ENCODE measurements at places on chromosomes 4 and X.

DNA sequence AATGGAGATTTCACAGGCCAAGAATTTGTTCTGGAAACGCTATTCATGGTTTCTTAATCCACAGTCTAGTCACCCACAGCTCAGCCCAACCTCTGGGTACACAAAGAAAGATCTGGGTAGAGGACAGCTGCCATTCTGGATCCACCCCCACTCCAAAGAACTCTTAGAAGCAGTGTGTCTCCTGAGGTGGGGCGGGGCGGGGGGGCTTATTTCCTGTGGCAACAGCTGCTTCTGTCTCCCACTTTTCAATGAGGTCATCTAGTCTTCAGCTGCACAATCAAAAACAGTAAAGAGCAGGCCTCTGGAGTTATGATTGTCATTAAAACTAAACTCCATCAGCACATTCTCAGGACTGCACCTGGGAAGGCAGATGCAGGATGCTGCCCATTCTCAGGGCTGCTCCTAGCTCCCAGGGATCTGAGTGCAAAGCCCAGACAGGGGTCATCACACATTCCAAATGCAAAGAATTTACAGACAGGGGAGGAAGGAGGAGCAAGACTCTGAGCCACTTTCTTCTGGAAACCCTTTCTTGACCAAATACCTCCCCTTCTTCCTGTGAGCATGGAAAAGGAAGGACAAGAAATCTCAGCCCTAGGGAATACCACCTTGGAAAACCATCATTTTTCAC lies 207.3 kb downstream of the HS6ST2 start:
- peak; percentile 30 for DNase-seq

GRCh38 chr4:126548890-126549289 lies 1083.9 kb upstream of the INTU start:
- DNase-seq, result no peak

DNA sequence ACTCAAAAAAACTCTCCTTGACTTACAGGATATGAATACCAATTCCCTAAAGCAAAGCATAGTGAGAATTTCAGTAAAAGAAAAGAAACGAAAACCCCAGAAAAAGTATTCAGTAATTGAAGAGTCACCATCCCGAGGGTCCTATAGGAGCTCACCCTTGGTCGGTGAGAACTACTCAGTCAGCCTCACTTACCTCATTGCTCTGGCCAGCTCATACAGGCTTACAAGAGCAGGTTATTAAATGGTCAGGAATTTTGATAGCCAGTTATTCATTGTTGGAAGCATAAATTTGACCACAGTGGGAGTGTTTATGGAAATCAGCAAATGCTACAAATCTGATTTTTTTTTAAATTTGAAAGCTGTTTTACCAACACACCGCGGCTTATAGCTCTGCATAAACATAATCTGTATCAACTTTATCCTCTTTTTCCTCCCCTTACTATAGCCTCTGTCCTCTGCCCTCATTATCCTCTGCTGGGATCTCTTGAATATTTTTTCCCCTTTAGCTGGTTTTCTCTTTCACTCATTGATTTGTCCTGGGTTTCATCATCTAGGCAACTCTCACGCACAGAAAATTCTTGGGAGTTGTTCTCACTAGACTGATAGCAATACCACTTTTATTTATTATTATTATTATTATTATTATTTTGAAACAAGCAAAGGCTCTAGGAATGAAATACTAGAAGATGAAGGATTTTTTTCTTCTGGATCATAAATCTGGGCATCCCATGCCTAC lies 11.0 kb upstream of the CXCL2 start:
- DNase-seq, result no peak

GRCh38 chr4:7103607-7104365 lies 35.9 kb upstream of the GRPEL1 start:
- peak; percentile 35 for DNase-seq

DNA sequence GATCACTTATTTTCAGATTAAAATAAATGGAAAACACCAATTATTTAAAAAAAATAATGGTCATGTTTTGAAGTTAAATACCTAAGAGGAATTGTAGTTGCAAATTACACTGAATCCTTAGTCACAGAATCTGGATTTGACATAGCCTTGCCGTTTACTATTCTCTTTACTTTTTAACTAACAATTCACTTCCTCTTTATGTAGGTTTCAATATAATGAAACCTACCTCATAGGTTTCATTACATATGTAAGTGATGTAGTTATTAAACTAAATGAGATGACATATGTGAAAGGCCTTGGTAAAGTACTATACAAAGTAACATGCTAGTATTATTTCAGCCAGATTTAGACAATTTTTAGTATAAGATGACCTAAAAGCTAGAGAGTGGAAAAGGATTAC lies 6.5 kb downstream of the SPP1 start:
- no peak for DNase-seq

DNA sequence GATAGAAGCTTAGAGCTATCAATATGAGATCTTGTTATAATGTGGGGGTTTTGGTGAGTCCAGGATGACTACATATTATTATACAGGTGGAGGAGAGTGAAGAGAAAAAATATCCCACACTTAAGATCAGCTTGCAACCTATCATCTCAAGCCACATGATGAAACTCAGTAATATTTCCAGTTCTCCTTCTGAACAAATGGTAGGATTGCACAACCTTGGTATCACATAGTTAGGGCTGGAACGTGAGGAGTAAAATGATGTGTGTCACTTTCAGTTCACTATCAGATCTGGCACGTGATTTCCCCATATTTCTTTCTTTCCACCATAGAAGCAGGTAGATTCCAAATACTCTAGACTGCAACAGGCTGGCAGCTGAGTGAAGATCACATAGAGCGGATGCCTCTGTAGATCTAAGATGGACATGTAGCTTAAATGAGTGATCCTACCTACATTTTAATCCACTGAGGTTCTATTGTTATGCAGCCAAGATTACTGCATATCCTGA lies 150.6 kb upstream of the ANKRD50 start:
- no peak for DNase-seq

- no peak for DNase-seq
Observed at GRCh38 chrX:136666088-136666487, 18.1 kb downstream of the CD40LG start.

GRCh38 chr4:51885363-51885762 lies 42.4 kb downstream of the DCUN1D4 start:
- DNase-seq, result peak; percentile 26

GRCh38 chr4:31045151-31045550 lies 325.0 kb downstream of the PCDH7 start:
- no peak for DNase-seq

GRCh38 chr4:109908731-109909130 lies 4.0 kb upstream of the EGF start:
- no peak for DNase-seq

GRCh38 chr4:89008166-89008565 lies 48.8 kb downstream of the FAM13A start:
- DNase-seq, result peak; percentile 84

- DNase-seq, result peak; percentile 54
Observed at GRCh38 chr4:70651864-70652506, 14.3 kb downstream of the JCHAIN start.

DNA sequence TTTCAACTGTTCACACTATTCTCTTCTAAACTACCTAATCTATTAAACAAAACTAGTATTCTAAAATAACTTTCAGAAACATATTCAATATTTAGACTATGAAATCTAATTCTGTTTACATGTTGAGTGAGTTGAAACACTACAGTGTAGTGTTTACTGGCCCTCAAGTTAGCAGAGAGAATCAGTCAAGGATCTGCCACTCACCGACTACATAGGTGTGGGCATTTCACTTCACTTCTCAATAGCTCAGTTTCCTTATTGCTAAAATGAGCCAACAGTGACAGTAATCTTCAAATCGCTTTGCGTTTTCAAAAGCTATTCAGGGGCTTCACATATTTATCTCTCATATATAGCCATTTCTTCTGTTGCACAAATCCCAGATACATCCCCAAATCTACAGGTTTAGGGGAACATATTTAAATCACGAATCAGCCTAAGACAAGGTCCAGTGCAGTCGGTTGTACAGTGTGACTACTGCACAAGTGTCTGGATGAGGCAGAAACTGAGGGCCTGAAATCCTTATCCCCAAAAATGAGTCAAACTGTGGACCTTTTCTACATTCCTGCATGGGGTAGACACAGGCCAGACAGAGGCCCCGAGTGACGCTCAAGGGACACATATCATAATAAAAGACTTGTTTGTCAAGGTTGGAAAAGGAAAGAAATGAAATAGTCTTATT lies 129.8 kb downstream of the PPP3CA start:
- no peak for DNase-seq

- no peak for DNase-seq
Observed at GRCh38 chr4:146049802-146050201, 111.2 kb upstream of the ZNF827 start.

DNA sequence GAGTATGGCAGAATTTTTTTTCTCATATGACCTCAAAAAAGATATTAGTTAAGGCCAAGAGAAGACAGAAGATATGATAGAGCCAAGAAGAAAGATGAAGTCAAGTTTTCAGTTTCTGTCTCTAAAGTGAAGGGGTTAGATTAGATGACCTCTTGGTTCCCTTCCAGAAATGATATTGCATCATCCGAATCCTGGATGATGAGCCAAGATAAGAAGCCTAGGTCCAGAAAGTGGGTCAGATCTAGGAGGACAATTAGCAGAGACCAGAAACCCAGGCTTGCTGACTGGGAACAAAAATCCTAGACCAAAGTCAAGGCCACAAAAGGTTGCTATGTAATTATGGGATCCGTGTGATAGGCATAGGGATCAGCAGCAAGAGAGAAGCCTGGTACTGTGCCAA lies 20.2 kb downstream of the SATL1 start:
- DNase-seq, result no peak

DNA sequence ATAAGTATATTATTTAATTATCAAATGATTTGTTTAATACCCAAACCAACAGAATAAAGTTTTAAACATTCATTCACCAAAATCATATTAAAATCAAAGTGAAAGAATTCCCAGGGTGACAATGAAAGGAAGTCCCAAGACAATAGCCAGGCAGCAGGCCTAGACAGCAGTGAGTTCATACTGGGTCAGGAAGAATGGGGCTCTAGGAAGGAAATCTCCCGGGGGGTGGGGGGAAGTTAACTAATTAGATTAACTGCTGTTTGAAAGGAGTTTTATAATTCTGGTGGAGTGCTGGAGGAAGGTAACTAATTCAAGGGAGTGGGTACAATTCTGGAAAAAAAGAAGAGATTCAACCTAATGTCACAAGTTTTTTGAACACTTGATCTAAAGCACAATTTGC lies 104.1 kb downstream of the ZAR1 start:
- DNase-seq, result peak; percentile 94

- no peak for DNase-seq
Observed at GRCh38 chrX:2184089-2184488, 316.7 kb downstream of the DHRSX start.

GRCh38 chrX:28398342-28398741 lies 188.9 kb upstream of the IL1RAPL1 start:
- no peak for DNase-seq

- DNase-seq, result no peak
Observed at GRCh38 chr4:71338846-71339593, at the start of gene SLC4A4. Gene SLC4A4 (plus strand): TSS chr4:71339020.

DNA sequence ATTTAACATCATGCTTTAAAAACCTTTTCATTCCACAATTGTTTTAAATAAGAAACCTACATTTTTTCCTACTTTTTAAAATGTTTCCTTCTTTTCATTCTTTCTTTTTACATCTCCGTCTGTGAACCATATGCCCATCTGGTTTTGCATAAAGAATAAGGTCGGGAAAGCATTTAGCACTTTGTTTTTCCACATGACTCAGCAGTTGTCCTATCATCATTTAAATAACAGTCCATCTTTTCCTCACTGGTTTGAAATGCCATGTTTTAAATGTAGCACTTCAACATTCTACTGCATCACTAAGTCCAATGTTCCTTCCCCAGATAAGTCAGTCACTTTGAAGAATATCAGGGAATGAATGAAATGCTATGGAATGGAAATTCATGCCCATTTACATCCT lies 128.4 kb downstream of the SH3RF1 start:
- DNase-seq, result no peak

GRCh38 chr4:116150152-116150551 lies 935.2 kb downstream of the TRAM1L1 start:
- DNase-seq, result no peak

DNA sequence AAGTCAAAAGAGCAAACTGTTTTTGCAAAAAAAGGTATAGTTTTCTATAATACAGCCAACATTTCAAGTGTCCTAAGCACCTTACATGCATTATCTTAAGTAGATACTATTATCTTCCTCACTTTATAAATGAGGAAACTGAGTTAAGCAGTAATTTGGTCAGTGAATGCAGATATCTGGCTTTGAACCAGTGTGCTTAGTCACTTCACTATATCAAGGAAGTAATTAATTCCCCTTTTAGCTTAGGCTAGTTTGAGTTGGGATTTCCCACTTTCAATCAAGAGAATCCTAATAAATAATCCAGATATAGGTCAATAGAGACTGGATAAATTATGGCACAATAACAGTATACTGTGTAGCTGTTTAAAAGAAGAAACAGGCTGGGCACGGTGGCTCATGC lies 14.8 kb downstream of the SPINK2 start:
- no peak for DNase-seq

DNA sequence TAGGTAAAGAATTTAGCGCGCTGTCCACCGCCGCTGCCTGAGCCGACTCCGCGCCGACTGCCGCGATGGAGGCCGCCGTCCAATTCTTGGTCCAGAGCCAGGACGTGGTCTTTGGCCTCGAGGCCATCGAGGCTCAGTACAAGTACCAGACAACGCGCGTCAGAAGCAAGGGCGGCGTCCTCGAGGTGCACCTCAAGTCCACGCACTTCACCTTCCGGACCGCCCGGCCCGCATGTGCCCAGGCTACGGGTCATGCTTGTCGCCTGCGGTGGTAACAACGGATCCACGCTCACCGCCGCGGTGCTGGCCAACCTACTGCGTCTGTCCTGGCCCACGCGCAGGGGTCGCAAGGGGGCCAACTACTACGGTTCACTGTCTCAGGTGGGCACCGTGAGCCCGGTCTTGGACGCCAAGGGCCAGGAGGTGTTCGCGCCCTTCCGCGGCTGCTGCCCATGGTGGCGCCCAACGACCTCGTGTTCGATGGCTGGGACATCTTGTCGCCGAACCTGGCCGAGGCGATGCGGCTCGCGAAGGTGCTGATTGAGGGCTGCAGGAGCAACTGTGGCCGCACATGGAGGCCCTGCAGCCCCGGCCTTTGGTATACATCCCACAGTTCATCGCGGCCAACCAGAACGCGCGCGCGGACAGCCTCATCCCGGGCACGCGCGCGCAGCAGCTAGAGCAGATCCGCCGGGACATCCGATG lies 128.0 kb downstream of the ANAPC4 start:
- DNase-seq, result no peak

GRCh38 chr4:81131563-81131962 lies 83.5 kb downstream of the PRKG2 start:
- DNase-seq, result no peak

DNA sequence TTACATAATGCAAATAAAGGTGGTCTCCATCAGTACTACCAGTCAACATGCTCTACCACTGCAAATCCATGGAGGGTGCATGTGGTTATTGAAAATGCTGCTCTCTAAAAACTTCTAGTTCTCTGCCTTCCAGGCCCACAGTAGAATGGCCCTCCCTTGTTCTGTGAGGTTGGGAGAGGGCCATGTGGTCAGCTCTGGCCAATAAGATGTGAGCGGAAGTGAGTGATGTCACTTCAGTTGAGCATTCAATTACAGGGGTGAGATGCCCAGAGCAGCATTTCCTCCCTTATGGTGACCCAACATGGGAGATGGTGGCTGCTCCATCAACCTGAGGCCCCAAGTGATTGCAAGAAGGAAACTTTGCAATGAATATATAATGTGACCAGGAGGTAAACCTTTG lies 148.8 kb downstream of the CPEB2 start:
- no peak for DNase-seq
